Smooth muscle cell of the pulmonary artery (primary cell): ENCODE measurements at places on chromosomes 3 and 15. TPM values are rescaled to one million over a fixed set of nuclear protein-coding genes. Genes with fewer than 3 reads are reported as not detected.

CATSPER2 gene
- total RNA-seq = 1.3 and 2.0 TPM in 2 replicates

CDHR4 gene
- 0.07 TPM in 1 of 2 replicates, not detected in the other for total RNA-seq

LRTM1 gene
- total RNA-seq = not detected in 2 replicates

TF gene
- total RNA-seq = 0.20 and 0.43 TPM in 2 replicates

C3orf70 gene
- total RNA-seq = 0.46 and 1.6 TPM in 2 replicates

UROC1 gene
- total RNA-seq = not detected in 2 replicates

DNAH12 gene
- 0.13 TPM in 2 replicates for total RNA-seq

MFGE8 gene
- 241 and 292 TPM in 2 replicates for total RNA-seq

PARP9 gene
- total RNA-seq = 12.8 and 20.8 TPM in 2 replicates

CADM2 gene
- 0.65 TPM in 1 of 2 replicates, not detected in the other for total RNA-seq

HIGD2B gene
- total RNA-seq = 0.10 TPM in 1 of 2 replicates, not detected in the other

ARRDC4 gene
- total RNA-seq = 5.5 and 54.2 TPM in 2 replicates

STRIT1 gene
- not detected in 2 replicates for total RNA-seq

DISP2 gene
- 0.13 and 0.17 TPM in 2 replicates for total RNA-seq

MAGEL2 gene
- total RNA-seq = 0.73 and 0.98 TPM in 2 replicates

TEX55 gene
- total RNA-seq = not detected in 2 replicates

ADAMTS7 gene
- 18.8 and 35.3 TPM in 2 replicates for total RNA-seq

FAM3D gene
- total RNA-seq = not detected in 2 replicates

SLC51B gene
- not detected in 2 replicates for total RNA-seq

TMC3 gene
- total RNA-seq = 0.13 and 0.20 TPM in 2 replicates

CSK gene
- 37.6 and 55.2 TPM in 2 replicates for total RNA-seq

RSRC1 gene
- 36.7 and 41.1 TPM in 2 replicates for total RNA-seq

AGBL1 gene
- total RNA-seq = not detected in 2 replicates

FANCD2OS gene
- not detected in 2 replicates for total RNA-seq

MEX3B gene
- total RNA-seq = 7.2 and 11.9 TPM in 2 replicates

WNT5A gene
- total RNA-seq = 12.4 and 80.7 TPM in 2 replicates

MRAS gene
- total RNA-seq = 54.4 and 74.1 TPM in 2 replicates

RPL29 gene
- total RNA-seq = 590 and 640 TPM in 2 replicates

SAMMSON gene
- not detected in 2 replicates for total RNA-seq

OSTN gene
- total RNA-seq = 4.5 and 11.1 TPM in 2 replicates

CKMT1A gene
- not detected in 2 replicates for total RNA-seq

CMC1 gene
- total RNA-seq = 3.0 and 3.9 TPM in 2 replicates
